ENCODE measurements at places on chromosomes 16 and 17.
A peak's percentile ranks its signal among the peaks of the same experiment; 100 is the strongest.

GRCh38 chr17:66165537-66166123 is 26.3 kb downstream of the CEP112 start:
- H3K36me3 ChIP-seq = no peaks in the 10 kb centered on the region
- no peaks in the 10 kb centered on the region for H3K27me3 ChIP-seq
- no peak for DNase-seq
- H3K4me3 ChIP-seq = no peak overlapping the region
- no peaks in the 10 kb centered on the region for H3K4me1 ChIP-seq

DNA sequence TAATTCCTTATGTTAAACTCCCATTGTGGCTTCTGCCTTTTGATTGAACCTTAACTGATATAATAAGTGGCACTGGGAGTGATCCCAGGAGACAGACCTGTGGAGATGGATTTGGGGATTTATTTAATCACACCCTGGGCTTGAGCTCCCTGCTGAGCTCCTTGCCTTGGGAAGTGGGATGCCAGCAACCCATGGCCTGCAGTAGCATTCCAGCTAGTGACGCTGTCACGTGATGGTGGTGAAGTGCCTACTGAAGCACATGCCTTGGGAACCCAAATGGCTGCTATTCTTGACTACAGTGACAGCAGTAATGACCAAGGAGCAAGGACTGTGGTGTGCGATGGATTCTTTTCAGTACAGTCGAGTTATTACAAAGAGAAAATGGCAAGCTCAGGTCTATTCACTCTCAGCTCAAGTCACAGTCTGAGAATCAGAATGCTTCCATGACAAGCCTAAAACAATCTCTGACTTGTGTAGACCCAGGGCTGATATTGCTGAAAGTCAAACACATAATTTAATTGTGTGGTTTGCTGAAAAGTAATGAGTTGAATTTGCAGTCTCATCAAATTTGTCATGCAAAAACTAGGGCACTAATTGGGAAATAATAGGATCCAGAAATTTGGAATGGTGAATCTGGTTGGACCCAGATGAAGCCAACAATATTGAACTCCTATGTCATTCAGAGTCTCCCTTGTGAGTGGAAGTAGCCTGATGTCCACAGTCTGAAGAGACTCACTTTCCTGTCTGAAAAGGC is 47.1 kb downstream of the BCL7C start:
- DNase-seq = no peak
- no peak overlapping the region for H3K4me3 ChIP-seq
- no peaks in the 10 kb centered on the region for H3K36me3 ChIP-seq
- no peak overlapping the region for H3K27ac ChIP-seq
- H3K27me3 ChIP-seq = no peaks in the 10 kb centered on the region
- H3K4me1 ChIP-seq = no peaks in the 10 kb centered on the region

- no peak overlapping the region for H3K27ac ChIP-seq
- no peak for DNase-seq
- peaks cover 45% of the 10 kb centered on the region for H3K36me3 ChIP-seq
- no peaks in the 10 kb centered on the region for H3K4me1 ChIP-seq
- no peaks in the 10 kb centered on the region for H3K27me3 ChIP-seq
These were observed 2.4 kb upstream of the LAT start for GRCh38 chr16:28982418-28982817.

- no peak overlapping the region for H3K4me3 ChIP-seq
- peak; percentile 34 for DNase-seq
- H3K4me1 ChIP-seq = no peaks in the 10 kb centered on the region
These were observed 45.1 kb downstream of the MYH11 start for GRCh38 chr16:15811481-15812400.

- DNase-seq = no peak
- no peaks in the 10 kb centered on the region for H3K27me3 ChIP-seq
- H3K4me1 ChIP-seq = peaks cover 10% of the 10 kb centered on the region
- H3K4me3 ChIP-seq = no peak overlapping the region
- peaks cover 17% of the 10 kb centered on the region for H3K36me3 ChIP-seq
These were observed 2.3 kb downstream of the ATP5MC1 start for GRCh38 chr17:48894886-48895285.

DNA sequence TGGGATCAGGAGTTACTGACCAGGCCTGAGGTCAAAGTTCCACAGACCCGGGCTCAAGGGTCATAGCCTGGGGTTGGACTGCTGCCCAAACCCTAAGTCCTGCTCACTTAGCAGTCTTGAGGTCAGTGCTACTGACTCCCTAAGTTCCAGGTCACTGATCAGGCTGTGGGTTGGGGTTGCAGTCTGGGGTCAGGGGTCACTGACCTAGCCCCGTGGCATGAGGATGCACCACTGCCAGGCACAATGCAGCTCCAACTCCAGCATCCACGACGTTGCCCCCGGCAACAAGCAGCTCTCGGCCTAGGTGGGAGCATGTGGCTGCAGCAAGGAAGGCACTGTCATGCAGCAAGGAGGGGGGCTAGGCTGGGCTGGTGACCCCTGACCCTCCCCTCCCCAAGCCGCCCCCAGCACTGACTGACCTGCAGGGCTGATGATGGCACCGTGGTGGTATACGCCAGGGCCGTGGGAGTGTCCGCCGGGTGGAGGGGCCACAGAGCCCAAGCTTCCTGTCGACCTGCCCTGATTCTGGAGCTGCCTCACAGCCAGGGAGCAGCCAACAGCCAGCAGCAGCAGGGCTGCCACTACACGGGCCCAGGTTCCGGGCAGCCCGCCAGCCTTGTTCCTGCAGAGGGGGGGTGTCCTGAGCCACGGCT is 1.1 kb downstream of the GGT6 start:
- peak overlapping the region; percentile 86 for H3K27ac ChIP-seq
- no peak for DNase-seq
- no peaks in the 10 kb centered on the region for H3K27me3 ChIP-seq

GRCh38 chr16:72819345-72819744 is 228.6 kb downstream of the ZFHX3 start:
- no peaks in the 10 kb centered on the region for H3K4me1 ChIP-seq
- no peaks in the 10 kb centered on the region for H3K27me3 ChIP-seq
- no peak for DNase-seq
- H3K4me3 ChIP-seq = no peak overlapping the region
